Natural killer cell treated with Interleukin-12 subunit alpha and Interleukin-12 subunit beta and Interleukin-15 and Interleukin-18, amount 100 ng/mL, for 72 hours (primary cell): ENCODE measurements at places on chromosomes 13 and 19.

DNA sequence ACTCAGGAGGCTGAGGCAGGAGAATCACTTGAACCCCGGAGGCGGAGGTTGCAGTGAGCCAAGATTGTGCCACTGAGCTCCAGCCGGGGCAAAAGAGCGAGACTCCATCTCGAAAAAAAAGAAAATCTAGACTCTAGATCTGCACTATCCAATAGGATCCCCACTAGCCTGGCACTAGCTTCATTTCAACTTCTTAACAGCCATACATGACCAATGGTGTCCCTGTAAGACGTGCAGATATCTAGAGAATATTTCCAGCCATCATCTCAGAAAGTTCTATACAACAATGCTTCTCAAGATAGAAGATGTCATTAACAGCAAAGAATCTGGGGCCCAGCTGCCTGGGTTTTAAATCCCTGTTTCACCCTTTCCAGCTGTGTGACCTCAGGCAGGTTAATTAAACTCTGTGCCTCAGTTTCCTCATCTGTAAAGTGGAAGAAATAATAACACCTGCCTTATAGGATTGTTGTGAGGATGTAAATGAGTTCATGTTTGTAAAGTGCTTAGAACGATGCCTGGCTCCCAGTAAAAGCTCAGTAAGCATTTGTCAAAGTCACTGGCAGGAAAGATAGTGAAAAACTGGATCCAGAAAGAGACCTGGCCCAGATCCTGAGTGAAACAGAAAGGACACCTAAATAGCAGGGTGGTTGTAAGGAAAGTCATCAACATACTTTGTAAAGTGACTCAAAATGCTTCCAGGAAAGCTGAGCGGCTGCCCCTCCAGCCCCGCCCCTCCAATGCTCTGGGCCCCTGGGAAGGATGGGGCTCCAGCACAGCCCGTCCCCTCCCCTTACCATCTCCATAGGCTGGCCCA lies 13.5 kb downstream of the WIZ start:
- H3K36me3 ChIP-seq: peaks cover 6% of the 10 kb centered on the region
- peak overlapping the region; percentile 34 for H3K4me3 ChIP-seq
- peaks cover 15% of the 10 kb centered on the region for H3K4me1 ChIP-seq

DNA sequence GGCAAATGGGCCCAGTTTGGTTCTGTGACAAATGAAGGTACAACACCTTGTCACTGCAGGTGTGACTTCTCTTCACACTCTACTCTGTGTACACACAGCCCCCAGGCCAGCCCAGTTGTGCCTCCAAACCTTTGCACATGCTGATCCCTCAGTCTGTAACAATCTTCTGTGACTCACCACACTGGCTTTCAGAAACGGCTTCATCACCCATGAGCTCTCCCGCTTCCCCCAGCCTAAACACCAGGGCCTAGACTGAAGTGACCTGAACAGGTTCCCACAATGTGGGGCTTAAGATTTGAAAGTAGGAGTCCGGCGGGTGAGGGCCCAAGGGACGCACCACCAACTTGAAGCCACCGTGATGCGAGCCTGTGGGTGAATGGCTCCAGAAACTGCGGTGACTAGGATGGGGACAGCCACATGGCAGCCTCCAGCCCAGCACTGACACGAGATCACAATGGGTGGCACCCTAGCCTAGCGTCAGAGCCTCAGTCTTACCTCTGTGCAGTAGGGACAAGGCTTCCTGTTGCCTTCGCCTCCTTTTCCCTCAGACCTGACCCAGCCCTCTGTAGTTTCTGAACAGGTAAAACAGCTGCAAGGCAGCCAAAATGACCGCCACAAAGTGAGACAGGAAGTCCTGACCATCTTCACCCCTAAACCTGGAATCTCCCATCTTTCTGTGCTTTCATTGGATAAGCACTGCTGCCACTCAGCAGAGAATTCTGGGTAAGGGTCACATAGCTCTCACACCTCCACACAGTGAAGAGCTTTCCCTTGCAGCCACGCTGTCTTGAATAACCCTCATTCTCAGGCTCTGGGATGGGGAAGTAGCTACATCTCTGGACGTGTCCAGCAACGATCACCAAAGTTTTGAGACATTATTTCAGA lies 34.2 kb upstream of the ZNF599 start:
- no peaks in the 10 kb centered on the region for H3K27me3 ChIP-seq
- peaks cover 6% of the 10 kb centered on the region for H3K36me3 ChIP-seq
- no peak overlapping the region for H3K4me3 ChIP-seq
- no peaks in the 10 kb centered on the region for H3K4me1 ChIP-seq
- H3K27ac ChIP-seq: no peak overlapping the region

GRCh38 chr13:97574926-97575325 lies 141.0 kb downstream of the RAP2A start:
- no peak for DNase-seq
- no peaks in the 10 kb centered on the region for H3K4me1 ChIP-seq
- H3K4me3 ChIP-seq: no peak overlapping the region
- no peak overlapping the region for H3K27ac ChIP-seq

- no peak overlapping the region for H3K4me3 ChIP-seq
- DNase-seq: no peak
- no peaks in the 10 kb centered on the region for H3K27me3 ChIP-seq
- H3K36me3 ChIP-seq: peaks cover 9% of the 10 kb centered on the region
- H3K27ac ChIP-seq: peak overlapping the region; percentile 23
Observed at GRCh38 chr13:114026481-114026880, 52.6 kb upstream of the C13orf46 start.

DNA sequence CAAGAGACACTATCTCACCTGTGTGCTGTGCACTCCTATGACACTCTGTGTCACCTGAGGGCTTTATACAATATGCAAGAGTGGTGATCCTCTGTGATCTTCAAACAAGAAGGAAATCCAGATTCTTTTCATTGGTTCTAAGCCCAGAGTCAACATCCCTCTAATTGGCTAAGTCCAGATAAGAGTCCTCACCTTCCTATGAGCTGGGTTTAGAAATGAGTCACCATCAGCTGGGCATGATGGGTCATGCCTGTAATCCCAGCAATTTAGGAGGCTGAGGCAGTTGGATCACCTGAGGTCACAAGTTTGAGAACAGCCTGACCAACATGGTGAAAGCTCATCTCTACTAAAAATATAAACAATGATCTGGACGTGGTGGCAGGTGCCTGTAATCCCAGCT lies 144.4 kb downstream of the ZNF675 start:
- H3K4me1 ChIP-seq: no peaks in the 10 kb centered on the region
- no peaks in the 10 kb centered on the region for H3K27me3 ChIP-seq
- H3K4me3 ChIP-seq: no peak overlapping the region
- no peak overlapping the region for H3K27ac ChIP-seq
- no peak for DNase-seq

GRCh38 chr19:39603825-39604224 lies 1.5 kb downstream of the LGALS13 start:
- no peak overlapping the region for H3K27ac ChIP-seq
- no peak for DNase-seq
- no peak overlapping the region for H3K4me3 ChIP-seq
- peaks cover 31% of the 10 kb centered on the region for H3K27me3 ChIP-seq

DNA sequence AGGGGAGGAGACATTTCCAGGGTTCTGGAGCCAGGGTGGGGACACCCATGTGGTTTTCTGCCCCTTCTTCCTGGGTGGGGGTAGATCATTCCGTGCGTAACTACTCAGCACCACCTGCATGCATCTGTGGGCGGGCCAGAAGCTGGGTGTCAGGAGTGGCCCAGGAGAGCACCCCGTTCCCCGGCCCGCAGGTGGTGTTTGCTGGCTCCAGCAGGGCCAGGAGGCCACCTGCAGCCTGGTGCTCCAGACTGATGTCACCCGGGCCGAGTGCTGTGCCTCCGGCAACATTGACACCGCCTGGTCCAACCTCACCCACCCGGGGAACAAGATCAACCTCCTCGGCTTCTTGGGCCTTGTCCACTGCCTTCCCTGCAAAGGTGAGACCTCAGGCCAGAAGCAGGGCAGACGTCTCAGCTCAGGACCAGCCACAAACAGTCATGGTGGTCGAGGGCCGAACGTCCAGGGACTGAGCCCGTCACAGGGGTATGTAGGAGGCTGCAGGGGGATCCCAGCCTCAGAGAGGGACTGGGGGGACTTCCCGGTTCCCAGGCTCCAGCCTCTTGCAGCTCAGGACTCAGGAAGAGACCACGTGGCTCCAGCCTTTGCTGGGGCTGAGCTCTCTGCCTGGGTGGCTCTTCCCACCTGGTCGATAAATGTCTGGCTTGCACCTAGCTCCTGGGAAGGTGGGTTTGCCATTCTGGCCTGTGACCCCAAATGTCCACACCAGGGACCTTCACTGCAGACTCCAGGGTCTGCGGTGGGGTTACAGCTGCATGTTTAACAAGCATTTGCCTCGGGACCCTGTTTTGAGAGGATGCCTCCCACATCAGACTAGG lies 1.6 kb downstream of the FSTL3 start:
- peaks cover 10% of the 10 kb centered on the region for H3K27me3 ChIP-seq
- H3K4me1 ChIP-seq: peaks cover 5% of the 10 kb centered on the region
- DNase-seq: no peak

DNA sequence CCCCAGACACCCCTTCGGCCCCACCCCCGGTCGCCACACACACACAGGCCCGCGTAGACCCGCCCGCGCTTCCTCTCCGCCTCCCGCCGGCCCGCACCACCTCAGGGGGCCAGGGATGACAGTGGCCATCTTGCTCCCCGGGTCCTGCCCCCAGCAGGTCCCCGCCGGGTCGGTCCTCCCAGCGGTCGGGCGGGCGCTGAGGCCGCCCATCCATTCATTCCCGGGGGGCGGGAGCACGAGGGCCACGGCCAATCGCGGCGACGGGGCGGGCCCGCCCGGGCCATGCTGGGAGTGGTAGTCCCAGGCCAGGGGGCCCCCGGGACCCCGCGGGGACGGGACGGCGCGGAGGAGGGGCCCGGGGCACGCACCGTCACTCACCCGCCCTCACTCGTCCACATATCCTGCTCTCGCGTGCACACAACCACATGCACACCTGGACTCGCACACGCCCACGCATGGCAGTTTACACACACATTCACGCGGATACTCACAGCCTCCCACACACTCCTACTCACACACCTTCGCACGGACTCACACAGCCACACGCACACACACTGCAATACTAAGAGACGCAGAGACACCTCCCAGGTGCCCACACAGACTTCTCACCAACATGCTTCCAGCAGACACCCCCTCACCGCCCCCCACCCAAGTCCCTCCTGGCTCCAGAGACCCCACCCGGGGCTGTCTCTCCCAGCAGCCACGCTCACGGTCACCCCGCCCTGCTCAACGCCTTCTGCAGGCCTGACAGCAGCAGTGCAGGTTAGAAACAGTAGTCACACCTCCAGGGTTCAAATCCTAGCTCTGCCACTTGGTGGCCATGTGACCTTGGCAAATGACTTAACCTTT lies at the start of gene DPF1:
TSS of gene DPF1 (minus strand) at position 209 of the 849 bp plus-strand sequence. CDS start at position 129, 80 bp downstream.
- no peak within 1 kb of the TSS for H3K27ac ChIP-seq
- peaks cover 18% of the 10 kb centered on the region for H3K4me1 ChIP-seq
- H3K36me3 ChIP-seq: peaks cover 9% of the 10 kb centered on the region

GRCh38 chr13:112576191-112576590 lies 11.8 kb downstream of the TUBGCP3 start:
- no peaks in the 10 kb centered on the region for H3K36me3 ChIP-seq
- no peak for DNase-seq
- H3K4me1 ChIP-seq: peaks cover 52% of the 10 kb centered on the region
- no peak overlapping the region for H3K27ac ChIP-seq
- H3K4me3 ChIP-seq: no peak overlapping the region

GRCh38 chr13:21735701-21736401 lies 65.0 kb downstream of the FGF9 start:
- H3K36me3 ChIP-seq: no peaks in the 10 kb centered on the region
- H3K27ac ChIP-seq: no peak overlapping the region
- H3K27me3 ChIP-seq: peaks cover 15% of the 10 kb centered on the region
- DNase-seq: no peak
- H3K4me1 ChIP-seq: no peaks in the 10 kb centered on the region

- no peak for DNase-seq
- H3K4me1 ChIP-seq: peaks cover 6% of the 10 kb centered on the region
Observed at GRCh38 chr19:50796128-50796633, 6.0 kb downstream of the ACP4 start.

- peaks cover 13% of the 10 kb centered on the region for H3K36me3 ChIP-seq
- H3K4me1 ChIP-seq: peaks cover 13% of the 10 kb centered on the region
- H3K27me3 ChIP-seq: no peaks in the 10 kb centered on the region
- no peak overlapping the region for H3K4me3 ChIP-seq
Observed at GRCh38 chr19:40687525-40688016, 2.9 kb downstream of the NUMBL start.

- H3K36me3 ChIP-seq: no peaks in the 10 kb centered on the region
- H3K4me1 ChIP-seq: no peaks in the 10 kb centered on the region
- no peak for DNase-seq
- H3K27me3 ChIP-seq: peaks cover 30% of the 10 kb centered on the region
- H3K27ac ChIP-seq: no peak overlapping the region
Observed at GRCh38 chr19:8840708-8841107, 8.5 kb downstream of the MBD3L1 start.

DNA sequence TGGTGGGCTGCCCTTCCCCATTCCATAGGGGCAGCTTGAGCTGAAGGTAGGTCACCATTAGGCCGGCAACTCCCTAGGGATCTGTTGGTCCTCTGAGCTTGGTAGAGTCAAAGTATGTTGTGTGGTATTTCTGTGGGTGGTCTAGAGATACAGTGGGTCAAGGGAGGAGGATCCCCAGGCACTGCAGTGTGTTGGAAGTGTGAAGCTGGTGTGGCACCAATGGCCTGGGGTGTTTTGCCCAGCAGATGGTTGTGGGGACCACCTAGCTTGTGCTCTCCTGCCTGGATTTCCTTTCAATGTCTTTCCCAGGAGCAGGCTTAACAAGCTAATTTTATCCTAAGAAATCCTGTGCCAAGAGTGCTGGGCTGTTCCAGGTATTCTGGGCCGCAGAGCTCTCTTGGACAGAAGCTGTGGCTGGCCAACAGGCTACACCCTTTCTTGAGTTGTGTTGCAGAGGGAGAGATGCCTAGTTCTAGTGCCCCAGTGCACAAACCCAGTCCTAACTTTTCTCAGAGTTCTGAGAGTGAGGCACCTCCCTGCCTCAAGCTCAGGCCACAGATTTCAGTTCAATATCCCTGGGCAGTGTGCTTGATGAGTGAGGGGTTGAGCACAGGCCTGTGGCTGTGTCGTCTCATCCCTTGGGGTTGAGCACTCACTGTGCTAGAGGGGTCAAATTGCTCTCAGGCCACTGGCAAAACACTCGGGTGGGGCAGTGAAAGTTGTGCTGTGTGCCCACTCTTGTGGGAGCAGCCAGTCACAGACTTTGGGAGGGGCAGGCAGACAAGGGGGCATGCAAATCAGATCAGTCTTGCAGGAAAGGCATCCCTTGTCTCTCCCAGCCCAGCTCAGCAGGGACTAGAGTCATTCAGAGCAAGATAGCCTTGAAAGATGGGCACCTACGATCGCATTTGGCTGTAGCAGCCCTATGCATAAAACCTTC lies 1806.1 kb upstream of the MIR17HG start:
- no peaks in the 10 kb centered on the region for H3K4me1 ChIP-seq
- no peaks in the 10 kb centered on the region for H3K27me3 ChIP-seq

DNA sequence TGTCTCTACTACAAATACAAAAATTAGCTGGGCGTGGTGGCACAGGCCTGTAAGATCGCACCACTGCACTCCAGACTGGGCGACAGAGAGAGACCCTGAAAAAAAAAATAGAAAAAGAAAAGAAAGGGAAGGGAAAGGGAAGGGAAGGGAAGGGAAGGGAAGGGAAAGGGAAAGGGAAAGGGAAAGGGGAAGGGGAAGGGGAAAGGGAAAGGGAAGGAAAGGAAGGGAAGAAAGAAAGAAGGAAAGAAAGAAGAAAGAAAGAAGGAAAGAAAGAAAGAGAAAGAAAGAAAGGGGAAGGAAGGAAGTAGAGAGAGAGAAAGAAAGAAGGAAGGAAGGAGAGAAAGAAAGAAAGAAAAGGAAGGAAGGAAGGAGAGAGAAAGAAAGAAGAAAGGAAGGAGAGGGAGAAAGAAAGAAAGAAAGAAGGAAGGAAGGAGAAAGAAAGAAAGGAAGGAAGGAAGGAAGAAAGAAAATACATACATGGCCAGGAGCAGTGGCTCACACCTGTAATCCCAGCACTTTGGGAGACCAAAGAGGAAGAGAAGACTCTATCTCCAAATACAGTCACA lies 8.1 kb upstream of the SYDE1 start:
- H3K4me3 ChIP-seq: no peak overlapping the region
- H3K4me1 ChIP-seq: peaks cover 4% of the 10 kb centered on the region
- H3K36me3 ChIP-seq: peaks cover 11% of the 10 kb centered on the region
- H3K27ac ChIP-seq: no peak overlapping the region
- H3K27me3 ChIP-seq: peaks cover 2% of the 10 kb centered on the region
